ACHN (cell line): ENCODE measurements at places on chromosomes 5 and 9.

- no peak for DNase-seq
Observed at GRCh38 chr5:56641635-56642260, 173.6 kb upstream of the MAP3K1 start.

DNA sequence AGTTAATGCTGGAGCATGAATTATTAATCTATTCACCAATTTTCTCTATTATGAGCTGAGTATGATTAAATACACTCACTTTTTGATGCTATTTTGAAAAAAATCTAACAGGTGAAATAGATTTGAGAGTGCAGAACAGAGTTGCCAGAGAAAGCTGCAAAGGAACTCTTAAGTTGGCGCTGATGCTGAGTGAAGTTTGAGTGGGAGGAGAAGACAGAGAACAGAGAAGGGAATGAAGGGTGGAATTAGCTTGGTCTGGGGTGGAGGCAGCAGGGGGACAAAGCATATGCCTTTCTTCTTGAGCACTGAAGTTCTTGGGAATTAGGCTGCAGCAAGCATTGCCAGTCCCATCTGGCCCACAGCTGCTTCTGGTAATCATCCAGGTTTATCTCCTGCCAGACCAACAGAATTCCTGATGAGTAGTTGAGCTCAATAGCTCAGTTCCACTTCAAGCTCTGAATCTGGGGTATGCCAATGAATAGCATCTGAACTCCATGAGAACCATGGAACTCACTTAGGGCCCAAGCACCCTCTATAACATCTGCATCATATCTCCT is 290.1 kb downstream of the HINT1 start:
- no peak for DNase-seq

- DNase-seq, result no peak
Observed at GRCh38 chr5:9781890-9782289, 151.7 kb upstream of the TAS2R1 start.

GRCh38 chr9:83367326-83367725 is 170.9 kb downstream of the FRMD3 start:
- no peak for DNase-seq

DNA sequence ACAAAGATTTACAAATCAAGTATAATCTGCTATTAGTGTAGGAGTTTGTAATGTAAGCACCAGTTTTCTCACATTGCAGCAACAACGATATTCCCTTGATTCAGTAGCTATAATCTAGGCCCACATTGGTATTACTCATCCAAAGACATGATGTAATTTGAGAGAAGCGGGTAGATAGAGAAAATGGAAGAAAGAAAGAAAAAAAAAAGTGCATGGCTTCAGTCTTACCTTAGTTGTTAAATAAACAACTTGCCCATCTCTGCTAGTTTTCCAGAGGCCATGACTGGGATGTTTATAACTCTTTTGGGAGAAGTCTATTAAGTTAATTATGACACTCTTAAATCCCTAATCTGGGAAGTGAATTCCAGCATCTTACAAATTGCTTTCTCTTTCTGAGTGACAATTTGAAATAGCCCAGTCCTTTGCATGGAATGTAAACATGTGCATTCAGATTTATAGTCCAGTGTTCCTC is 2.8 kb downstream of the MELK start:
- peak; percentile 49 for DNase-seq

DNA sequence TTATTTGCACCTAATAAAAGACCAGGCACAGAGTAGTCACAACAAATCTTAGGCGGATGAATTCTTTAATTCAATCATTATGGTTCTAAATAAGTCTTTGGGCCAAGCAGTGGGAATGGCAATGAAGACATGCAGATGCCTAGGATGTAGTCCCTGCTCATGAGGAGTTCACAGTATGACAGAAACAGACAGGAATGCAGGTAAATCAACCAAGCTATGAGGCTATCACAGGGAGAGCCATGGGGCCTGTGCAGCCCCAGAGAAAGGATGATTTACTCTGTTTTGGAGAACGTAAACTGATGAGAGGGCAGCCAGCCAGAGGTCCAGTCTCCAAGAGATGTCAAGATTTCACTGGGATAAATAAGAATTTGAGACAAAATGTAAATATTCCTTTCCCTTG is 129.4 kb downstream of the TRIM32 start:
- DNase-seq, result no peak

DNA sequence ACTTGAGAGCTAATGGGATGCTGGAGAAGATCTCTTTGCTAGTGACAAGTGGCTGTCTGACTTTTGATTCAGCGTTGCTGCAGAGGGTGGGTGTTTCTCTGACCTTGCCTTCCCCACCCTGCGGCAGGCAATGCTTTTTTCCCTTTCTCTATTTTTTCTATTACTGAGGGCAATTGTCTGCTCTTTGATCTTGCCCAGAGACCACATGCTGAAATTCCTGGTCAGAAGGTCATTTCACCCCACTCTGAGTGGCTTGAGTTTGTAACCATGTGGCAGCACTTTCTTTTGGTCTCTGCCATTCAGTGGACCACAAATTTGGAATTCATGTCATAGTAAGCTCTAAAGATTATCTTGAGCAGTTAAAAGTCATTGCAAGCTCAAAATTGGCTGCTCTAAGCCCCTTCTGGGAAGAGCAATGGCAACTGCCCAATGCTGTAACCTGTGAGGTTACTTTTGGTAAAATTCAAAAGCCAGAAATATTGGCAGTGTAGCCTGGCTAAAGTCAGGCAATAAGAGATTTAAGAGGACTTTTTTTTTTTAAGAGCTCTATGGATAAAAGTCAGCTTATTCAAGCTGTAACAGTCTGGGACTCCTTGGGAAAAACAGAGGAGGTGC is 30.4 kb upstream of the MTMR12 start:
- no peak for DNase-seq

GRCh38 chr9:29160763-29161353 is 1587.6 kb upstream of the C9orf72 start:
- no peak for DNase-seq

GRCh38 chr5:139649082-139649991 is 1.2 kb downstream of the CXXC5 start:
- no peak for DNase-seq

- no peak for DNase-seq
Observed at GRCh38 chr9:95038666-95039065, 278.8 kb downstream of the FANCC start.

DNA sequence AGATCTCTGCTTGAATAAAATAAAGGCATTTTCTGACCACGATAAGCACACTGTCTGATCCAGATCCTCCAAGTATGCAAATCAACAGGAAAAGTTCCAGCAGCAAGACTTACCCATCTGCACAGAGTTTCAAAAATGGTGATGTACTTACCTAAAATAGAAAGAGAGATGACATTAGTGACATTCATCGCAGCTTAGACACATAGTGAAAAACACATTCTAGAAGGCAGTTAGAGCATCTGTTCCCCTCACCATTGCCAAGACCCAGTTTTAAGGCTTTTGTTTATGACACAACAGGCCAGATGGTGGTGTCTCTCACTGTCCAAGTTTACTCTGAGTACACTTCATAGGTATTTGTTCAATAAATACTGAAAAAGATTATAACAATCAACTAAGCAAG is 207.7 kb downstream of the PDE4D start:
- no peak for DNase-seq

GRCh38 chr5:179246227-179246626 is 99.0 kb downstream of the ADAMTS2 start:
- no peak for DNase-seq

- DNase-seq, result no peak
Observed at GRCh38 chr5:170769898-170770416, 13.6 kb upstream of the GABRP start.
